ENCODE measurements at places on chromosomes 13 and 19.

DNA sequence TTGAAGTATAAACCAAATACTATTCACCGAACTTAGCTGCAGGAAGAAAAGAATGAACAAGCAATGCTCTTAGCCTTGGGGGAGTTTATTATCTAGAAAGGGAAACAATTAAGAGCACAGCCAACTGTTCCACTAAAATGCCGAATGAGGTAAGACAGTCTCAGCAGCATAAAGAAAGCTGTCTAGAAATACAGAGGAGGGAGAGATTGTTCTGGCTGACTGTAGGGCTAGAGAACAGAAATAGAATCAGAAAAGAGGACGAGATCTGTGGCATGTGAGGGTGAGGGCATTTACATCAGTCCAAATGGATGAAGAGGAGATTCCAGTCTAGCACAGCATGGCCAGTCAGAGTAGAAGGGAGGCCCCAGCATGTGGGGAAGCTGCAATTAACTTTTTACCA, 56.8 kb upstream of the TNFRSF19 start:
- no peak for DNase-seq

- DNase-seq = no peak
These were observed at the start of gene TTC9B for GRCh38 chr19:40217934-40218890. Gene TTC9B, minus strand, starts transcription at chr19:40218384. Its CDS starts 3 bp downstream, at chr19:40218381.

DNA sequence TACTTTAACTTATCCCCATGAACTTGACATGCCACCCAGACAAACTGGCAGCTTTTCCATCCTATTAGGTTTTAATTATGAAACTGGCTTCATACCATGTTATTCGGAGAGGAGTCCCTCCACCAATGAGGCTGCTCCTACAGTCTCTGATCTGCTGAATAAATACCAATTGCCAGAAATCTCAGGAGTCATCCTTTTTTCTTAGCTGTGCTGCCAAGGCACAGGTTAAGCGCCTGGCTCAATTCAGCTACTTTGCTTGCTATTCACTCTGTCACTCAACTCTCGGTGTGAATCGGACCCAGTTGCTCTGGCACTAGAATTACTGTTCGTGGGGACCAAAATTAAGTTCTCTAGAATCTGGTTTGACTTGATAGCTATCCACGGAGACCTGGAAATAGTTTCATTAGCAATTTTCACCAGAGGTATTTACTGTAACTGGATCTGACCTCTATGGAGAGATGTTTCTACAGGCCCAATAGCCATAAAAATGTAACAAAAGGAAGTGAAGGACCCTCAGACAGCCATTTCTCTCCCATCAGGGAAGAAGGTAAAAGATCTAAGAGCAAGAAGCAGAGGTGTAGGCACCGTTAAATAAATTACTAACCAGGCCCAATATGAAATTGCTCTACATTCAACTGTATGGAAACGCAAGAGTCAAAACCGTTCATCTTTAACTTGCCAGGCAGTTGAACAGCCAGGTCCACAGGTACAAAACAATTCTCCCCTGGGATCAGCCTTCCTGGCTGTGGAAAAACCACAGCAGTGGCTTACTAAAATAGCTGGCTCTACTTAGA, 5.4 kb downstream of the ZC3H4 start:
- DNase-seq = no peak

DNA sequence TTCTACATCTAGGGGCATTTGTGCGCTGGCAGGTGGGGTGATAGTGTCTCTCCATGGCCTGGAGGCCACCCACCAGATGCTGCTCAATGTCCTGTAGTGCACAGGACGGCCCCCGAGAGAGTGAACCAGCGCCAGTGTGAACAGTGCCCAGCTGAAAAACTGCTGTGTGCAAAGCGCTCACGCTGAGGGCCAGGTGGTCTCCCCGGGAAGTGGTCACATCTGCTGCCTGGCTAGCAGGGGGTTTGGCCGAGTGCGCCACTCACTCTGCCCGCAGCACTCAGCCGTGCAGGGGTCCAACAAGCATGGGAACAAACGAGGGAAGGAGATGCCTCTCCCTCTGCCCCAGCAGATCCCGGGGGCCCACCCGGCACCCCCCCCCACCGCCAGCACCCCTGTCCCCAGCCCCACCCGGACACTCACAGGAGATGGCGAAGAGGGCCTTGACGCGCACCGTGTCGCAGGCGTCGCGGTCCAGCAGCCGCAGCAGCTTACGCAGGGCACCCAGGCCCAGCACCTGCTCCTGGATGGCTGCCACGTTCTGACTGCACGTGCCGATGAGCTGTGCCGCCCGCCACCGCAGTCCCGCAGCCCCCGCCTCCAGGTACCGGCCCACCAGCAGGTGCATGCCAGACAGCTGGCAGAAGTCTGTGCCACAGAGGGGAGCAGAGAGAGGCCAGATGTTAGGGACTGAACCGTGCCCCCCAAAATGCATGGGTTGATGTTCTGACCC, 5.8 kb downstream of the HSPBP1 start:
- DNase-seq = no peak

GRCh38 chr19:13610039-13610691, 103.9 kb upstream of the CACNA1A start:
- no peak for DNase-seq

- DNase-seq = no peak
These were observed 371.4 kb upstream of the HTR2A start for GRCh38 chr13:47268270-47268669.

All from right renal pelvis (tissue), 4 donors.